Skeletal muscle tissue (tissue), 5 donors: ENCODE measurements at places on chromosomes 2 and 18. TPM values are rescaled to one million over a fixed set of nuclear protein-coding genes. Genes with fewer than 3 reads are reported as not detected.

TRPM8 gene
- not detected for total RNA-seq

DSC2 gene
- total RNA-seq: 4.2 TPM

LCT gene
- total RNA-seq: not detected

IAH1 gene
- total RNA-seq: 57.9 TPM

MC4R gene
- total RNA-seq: 0.52 TPM
